ENCODE measurements at places on chromosomes 11 and 22. TPM values are rescaled to one million over a fixed set of nuclear protein-coding genes. Genes with fewer than 3 reads are reported as not detected.

TTC28 gene
- 102 TPM for total RNA-seq

POU2AF1 gene
- total RNA-seq, result not detected

DNA sequence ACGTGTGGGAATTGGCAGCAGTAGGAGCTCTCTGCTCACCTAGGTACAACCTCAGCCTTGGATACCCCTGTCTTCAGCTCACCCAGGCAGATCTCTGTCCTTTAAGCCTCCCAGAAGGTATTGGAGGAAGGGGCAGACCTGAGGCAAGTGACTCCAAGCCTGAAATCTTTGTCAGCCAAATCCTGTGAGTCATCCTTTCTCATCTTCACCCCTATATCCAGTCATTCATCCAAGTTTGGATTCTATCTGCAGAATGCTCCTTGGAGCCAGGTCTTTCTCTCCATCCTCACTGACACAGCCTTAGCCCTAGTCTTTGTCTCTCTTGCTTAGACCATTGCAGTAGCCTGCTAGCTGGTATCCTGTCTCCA lies 10.4 kb upstream of the THY1 start:
- DNase-seq, result no peak

DNA sequence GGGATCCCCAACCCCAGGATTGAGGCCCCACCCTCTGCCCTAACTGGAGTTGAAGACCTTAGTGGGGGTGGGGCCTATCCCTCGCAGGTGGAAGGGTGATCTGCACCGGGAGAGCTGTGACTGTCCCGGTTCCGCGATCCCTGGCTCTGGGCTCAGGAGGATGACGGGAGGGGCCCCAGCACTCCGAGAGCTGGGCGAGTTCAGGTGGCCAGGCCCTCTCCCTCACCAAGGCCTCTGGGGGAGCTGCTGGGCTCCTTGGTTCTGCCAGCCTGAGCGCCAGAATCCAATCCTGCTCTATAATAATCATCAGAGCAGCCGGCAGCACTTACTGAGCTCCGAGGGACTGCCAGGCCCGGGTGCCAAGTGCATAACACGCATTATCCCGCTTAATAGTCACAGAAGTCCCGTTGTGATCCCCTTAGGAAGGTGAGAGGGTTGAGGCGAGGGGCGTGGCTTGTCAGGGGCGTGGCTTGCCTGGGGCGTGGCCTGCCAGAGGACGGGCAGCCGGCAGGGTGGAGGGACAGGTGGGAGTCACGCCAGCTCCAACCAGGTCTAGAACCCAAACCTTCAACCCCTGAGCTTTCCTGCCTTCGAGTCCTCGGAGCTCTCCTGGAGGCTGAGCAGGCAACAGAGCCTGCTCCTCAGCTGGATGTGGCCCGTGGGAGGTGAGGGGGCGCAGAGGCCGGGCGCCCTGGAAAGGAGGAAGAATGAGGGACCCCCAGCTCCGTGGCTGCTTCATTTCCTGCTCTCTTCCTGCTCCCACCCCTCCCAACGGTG lies 7.3 kb upstream of the SYT7 start:
- peak; percentile 81 for DNase-seq

DNA sequence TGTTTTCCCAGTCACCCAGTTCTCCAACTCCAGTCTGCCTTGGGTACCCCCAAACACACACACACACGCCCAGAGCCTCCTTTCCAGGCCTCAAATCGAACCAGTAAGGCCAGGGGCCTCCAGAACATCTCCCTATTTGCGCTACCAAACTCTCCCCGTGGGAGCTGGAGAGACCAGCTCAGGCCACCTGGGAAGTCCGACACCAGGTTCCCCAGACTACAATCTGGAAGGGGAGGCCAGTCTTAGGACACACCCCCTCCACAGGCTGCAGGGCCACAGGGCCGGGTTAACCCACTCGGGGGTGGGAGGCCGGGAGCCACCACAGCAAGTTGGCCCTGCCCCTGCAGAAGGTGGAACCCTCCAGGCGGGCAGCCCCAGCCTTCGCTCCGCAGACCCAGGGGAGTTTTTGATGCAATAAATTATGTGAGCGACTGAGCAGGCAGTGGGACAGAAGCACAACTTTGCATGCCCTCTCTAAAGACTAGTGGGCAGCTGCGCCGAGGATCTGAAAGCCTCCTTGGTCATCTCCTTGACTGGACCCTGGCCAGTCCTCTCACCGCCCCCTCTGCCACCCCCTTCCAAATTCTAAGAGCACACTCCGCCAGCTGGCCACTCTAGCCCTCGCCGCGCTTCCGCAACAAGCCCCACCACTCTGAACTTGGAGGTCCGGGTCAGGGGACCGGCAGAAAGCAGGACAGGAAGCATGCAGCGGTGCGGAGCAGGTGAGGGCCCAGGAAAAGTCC lies 2.8 kb downstream of the IGF2 start:
- no peak for DNase-seq

GRCh38 chr11:11152877-11153276 lies 200.2 kb downstream of the CSNK2A3 start:
- no peak for DNase-seq

Measured in sigmoid colon (tissue), 7 donors.